ENCODE measurements at places on chromosomes 6 and 20.
A peak's percentile ranks its signal among the peaks of the same experiment; 100 is the strongest.

DNA sequence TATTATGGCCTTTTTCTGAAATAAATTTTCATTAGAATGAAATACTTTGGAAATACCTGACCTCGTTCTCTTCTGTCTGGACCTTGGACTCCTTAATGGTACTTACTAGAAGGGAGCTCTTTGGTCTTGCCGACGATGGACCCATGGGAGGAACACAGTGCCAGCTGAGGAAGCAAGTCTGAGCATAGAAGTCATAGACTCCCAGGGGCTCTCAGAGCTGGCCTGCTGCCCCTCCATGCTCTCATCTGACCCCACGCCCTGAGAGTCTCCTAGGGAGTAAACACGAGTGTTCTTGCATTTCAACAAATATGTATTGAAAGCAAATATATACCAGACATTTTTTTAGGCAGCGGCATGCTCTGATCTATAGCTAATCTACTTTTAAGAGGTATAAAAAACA, 87.8 kb downstream of the PLEKHG1 start:
- DNase-seq, result no peak
- no peak overlapping the region for H3K27ac ChIP-seq
- no peaks in the 10 kb centered on the region for H3K36me3 ChIP-seq
- H3K4me1 ChIP-seq, result peaks cover 2% of the 10 kb centered on the region
- H3K27me3 ChIP-seq, result no peaks in the 10 kb centered on the region

DNA sequence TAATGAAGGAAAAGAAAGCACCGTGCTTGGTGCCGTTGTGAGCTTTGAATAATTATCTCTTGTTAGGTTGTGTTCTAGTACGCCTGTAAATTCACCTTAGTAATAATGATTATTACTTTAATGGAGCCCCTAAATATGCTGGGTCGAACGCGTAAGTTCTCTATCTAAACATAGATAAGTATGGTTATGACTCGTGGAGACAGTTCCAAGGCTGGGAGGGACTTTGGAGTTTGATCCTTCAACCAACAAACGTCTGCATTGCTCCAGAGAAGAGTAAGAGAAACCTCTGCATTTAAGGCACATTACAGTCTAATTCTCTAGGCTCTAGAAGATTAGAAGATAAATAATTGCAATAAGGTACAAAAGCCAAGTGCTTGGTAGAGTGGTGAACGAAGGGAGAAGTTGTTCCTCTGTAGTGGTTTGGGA, 514 bp downstream of the ACOT13 start:
- peaks cover 36% of the 10 kb centered on the region for H3K4me1 ChIP-seq
- peak overlapping the region; percentile 90 for H3K4me3 ChIP-seq
- no peaks in the 10 kb centered on the region for H3K27me3 ChIP-seq
- peak overlapping the region; percentile 98 for H3K27ac ChIP-seq

DNA sequence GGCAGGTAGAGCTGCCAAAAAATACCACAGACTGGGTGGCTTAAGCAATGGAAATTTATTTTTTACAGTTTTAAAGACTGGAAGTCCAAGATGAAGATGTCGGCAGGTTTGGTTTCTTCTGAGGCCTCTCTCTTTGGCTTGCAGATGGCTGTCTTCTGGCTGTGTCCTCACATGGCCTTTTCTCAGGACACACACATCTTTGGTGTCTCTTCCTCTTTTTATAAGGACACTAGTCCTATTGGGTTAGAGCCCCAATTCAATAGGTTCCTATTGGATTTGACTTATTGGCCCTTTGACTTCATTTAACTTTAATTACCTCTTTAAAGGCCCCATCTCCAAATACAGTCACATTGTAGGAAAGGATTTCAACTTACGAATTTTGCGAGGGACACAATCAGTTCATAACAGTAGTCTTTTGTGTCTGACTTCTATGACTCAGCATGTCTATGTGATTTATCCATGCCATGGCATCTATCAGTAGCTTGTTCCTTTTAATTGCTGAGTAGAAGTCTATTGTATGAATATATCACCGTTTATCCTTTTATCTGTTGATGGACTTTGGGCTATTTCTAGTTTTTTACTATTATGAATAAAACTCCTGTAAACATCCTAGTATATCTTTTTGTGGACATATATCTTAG, 11.0 kb upstream of the TCP11 start:
- no peaks in the 10 kb centered on the region for H3K36me3 ChIP-seq
- no peak overlapping the region for H3K4me3 ChIP-seq
- H3K27me3 ChIP-seq, result peaks cover 5% of the 10 kb centered on the region
- no peak overlapping the region for H3K27ac ChIP-seq
- no peak for DNase-seq

- H3K27ac ChIP-seq, result no peak overlapping the region
- peaks cover 38% of the 10 kb centered on the region for H3K27me3 ChIP-seq
- DNase-seq, result no peak
- H3K4me3 ChIP-seq, result no peak overlapping the region
- H3K4me1 ChIP-seq, result peaks cover 2% of the 10 kb centered on the region
Observed at GRCh38 chr6:13188306-13188705, 140.0 kb downstream of the TBC1D7 start.

DNA sequence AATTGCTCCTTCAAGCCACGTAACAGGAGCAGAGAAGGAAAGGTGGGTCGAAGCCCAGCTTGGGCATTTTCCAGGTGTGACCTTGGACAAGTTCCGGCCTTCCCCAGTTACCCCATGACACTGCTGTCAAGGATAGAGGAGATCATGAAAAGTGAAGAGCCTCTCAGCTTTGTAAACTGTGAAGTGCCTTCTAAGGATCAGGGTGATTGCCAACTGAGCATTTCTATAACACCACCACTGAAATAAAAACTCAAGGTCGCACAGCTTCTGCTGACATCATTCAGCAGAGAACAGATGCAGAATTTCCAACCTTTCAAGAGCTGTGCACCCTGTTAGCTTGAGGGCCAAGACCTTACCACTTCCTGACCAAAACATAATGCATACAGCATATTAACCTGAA, 24.0 kb upstream of the ZMYND8 start:
- peak overlapping the region; percentile 23 for H3K4me3 ChIP-seq
- H3K36me3 ChIP-seq, result no peaks in the 10 kb centered on the region
- DNase-seq, result peak; percentile 83
- H3K27ac ChIP-seq, result peak overlapping the region; percentile 84
- peaks cover 28% of the 10 kb centered on the region for H3K4me1 ChIP-seq

GRCh38 chr6:43807228-43808061, 37.4 kb downstream of the VEGFA start:
- no peaks in the 10 kb centered on the region for H3K27me3 ChIP-seq
- H3K4me3 ChIP-seq, result no peak overlapping the region
- no peak for DNase-seq
- H3K4me1 ChIP-seq, result peaks cover 14% of the 10 kb centered on the region
- no peak overlapping the region for H3K27ac ChIP-seq

DNA sequence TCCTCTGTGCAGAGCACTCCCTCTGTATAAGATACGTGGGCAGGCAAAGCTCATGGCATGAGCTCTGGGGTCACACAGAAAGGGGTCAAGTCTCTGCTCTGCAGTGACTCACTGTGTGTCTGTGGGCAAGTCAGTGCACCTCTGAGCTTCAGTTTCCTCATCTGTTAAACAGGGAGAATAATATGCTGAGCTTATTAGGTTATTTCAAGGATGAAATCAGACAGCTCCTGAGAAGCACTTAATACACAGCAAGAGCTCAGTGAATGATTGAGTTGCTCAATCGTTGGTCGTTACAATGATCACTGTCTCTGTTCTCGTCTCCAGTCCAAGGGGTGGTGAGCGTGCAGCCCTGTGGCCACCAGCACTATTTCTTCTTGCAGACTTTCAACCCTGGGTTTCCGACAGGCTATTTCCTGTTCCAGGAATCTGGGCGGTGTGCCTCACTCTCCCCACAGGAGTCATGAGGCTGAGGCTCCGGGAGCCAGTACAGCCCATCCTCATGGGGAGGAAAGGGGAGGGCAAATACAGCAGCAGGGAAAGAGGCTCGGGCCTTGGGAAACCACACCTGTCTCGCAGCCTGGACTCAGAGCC, 28.9 kb downstream of the KIAA1755 start:
- H3K36me3 ChIP-seq, result no peaks in the 10 kb centered on the region
- peaks cover 1% of the 10 kb centered on the region for H3K4me1 ChIP-seq
- no peak for DNase-seq
- H3K27me3 ChIP-seq, result peaks cover 2% of the 10 kb centered on the region
- H3K27ac ChIP-seq, result no peak overlapping the region
- H3K4me3 ChIP-seq, result no peak overlapping the region

GRCh38 chr6:130514712-130515111, 148.9 kb downstream of the TMEM200A start:
- DNase-seq, result no peak
- peaks cover 51% of the 10 kb centered on the region for H3K36me3 ChIP-seq
- no peak overlapping the region for H3K4me3 ChIP-seq
- peaks cover 53% of the 10 kb centered on the region for H3K4me1 ChIP-seq
- H3K27me3 ChIP-seq, result no peaks in the 10 kb centered on the region

DNA sequence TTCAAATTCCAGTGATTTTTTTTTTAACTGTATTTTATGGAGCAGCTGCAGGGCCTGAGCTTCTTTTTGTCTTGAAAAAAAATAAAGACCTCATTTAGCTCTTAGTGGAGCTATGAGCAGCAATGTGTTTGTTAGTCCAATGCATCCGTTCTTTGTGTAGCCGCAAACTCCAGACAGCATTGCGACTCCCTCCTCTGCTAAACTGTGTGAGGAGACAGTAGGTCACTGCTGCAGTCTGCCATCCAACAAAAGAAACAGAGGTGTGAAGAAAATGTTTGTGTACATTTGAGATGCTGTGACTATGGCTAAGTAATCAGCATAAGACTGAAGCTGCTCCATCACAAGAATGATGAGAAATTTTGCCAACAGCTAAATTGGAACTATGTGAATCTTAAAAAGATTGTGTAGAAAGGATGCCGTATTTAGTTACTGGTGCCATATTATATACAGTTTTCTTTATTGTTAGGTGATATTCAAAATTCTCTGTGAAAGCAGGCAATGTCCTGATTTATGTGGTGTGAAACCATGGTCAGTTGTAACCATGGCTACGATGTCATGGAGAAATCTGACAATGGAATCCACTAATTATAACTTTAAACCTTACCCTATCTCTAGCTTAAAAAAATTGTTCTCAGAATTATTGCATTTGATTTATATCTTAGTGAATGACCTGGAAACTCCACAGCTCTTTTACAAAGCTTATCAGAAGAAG, 428.8 kb upstream of the EPHA7 start:
- H3K36me3 ChIP-seq, result no peaks in the 10 kb centered on the region
- no peaks in the 10 kb centered on the region for H3K4me1 ChIP-seq
- H3K27ac ChIP-seq, result no peak overlapping the region
- no peak overlapping the region for H3K4me3 ChIP-seq
- no peak for DNase-seq

DNA sequence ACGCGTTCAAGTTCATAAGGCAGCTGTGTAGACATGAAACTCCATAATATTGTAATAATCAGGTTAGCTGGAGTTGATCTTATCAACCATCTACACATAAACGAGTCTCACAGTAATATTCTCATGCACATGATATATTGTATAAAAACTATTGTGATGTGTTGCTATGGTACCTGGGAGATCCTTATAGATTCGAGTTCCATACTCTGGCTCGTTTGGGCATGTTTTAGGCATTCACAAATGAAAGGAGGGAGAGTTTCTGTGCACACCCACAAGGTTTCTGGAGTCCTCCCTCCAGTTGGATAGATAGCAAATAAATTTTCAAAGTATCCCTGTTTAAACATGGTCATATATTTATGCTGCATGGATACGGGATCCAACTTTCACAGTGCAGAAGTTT, 567.5 kb upstream of the SLC35B3 start:
- H3K27ac ChIP-seq, result no peak overlapping the region
- no peaks in the 10 kb centered on the region for H3K36me3 ChIP-seq
- DNase-seq, result no peak

- no peak for DNase-seq
- peaks cover 4% of the 10 kb centered on the region for H3K4me1 ChIP-seq
- H3K27me3 ChIP-seq, result peaks cover 28% of the 10 kb centered on the region
- H3K36me3 ChIP-seq, result no peaks in the 10 kb centered on the region
- H3K27ac ChIP-seq, result no peak overlapping the region
Observed at GRCh38 chr6:108762394-108762793, 85.8 kb upstream of the ARMC2 start.

GRCh38 chr6:141164042-141164743, 968.5 kb upstream of the GJE1 start:
- DNase-seq, result no peak
- H3K36me3 ChIP-seq, result no peaks in the 10 kb centered on the region
- H3K4me3 ChIP-seq, result no peak overlapping the region
- H3K27me3 ChIP-seq, result no peaks in the 10 kb centered on the region
- H3K4me1 ChIP-seq, result no peaks in the 10 kb centered on the region

Data from activated CD4-positive, alpha-beta T cell treated with anti-CD3 and anti-CD28 coated beads, Interleukin-2, amount 10 ng/mL, durations not matched to agents 24 days and 14 days (primary cell).